Stimulated activated CD4-positive, alpha-beta T cell treated with anti-CD3 and anti-CD28 coated beads, TNF-alpha, amount 100 ng/mL, for 1 hour (primary cell): ENCODE measurements at places on chromosomes 1 and 21.

- no peak for DNase-seq
Measured at GRCh38 chr21:45011426-45011825, 63.0 kb upstream of the ADARB1 start.

GRCh38 chr1:108703939-108704338 is 8.8 kb upstream of the FNDC7 start:
- no peak for DNase-seq

DNA sequence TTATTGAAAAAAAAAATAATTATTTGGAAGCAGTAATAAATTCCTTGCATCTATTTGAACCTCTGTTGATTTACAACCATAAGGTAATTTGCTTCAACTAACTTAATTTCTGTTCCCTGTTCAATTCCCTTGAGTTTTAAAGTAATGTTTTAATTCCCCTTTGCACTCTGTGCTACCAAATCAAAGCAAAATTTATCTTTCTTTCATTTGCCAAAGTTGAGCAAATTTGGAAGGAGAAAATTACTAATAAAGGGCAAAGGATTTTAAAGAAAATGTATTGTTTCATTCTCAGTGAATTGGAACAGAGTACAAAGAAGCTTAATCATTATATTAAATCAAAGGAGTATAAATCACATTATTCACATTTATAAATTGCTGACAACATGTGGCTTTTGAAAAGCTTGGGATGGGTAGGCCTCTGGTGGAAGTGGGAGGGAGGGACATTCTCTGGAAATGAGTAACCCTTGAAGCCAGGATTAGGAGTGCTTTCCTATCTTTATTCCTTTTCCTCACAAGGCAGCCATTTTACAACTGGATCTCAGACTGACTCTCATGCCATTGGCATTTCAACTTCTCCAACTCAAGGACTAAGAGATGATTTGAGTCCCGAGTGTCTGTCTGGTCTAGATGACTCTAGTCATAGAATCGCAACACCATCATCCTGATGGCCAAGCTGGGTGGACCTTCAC is 331.6 kb upstream of the DUSP10 start:
- DNase-seq = no peak

GRCh38 chr1:164824542-164824941 is 265.6 kb downstream of the PBX1 start:
- DNase-seq = no peak

DNA sequence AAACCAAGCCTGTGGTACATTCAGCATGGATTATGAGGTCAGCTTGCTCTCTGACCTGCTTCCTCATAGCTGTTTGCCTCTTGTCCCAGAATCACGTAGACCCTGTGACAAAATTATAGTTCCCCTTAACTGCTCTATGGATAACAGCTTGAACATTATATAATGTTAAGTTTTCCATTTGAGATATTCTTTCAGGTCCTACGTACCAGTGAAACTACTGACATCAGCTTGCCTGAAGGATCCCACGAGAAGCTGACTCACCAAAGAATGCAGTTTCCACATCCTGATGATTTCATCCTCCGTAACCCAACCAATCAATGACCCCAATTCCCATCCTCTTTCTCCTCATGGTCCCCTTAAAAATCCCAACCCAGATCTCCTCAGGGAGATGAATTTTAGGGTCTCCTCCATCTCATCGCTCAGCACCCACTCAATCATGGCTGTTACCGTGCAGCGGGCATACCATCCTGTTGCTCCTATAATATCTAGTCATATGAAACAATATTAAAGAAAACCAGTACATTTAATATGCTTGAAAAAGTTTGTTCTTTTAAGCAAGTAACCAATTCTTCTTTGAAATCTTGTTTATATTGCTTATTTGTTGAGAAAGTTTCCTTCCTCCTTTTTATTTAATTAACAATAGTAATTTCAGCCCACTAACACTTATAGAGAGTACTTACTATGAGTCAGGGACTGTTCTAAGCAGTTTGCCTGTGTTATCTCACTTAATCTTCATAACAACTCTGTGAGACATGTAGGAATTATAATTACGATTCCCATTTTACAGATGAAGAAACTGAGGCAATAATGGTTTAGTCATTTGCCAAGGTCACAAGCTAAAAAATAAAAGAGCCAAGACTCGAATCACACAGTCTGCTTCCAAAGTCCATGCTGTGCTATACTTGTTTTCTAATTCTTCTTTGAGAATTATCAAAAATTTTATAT is 27.4 kb downstream of the CHML start:
- no peak for DNase-seq

DNA sequence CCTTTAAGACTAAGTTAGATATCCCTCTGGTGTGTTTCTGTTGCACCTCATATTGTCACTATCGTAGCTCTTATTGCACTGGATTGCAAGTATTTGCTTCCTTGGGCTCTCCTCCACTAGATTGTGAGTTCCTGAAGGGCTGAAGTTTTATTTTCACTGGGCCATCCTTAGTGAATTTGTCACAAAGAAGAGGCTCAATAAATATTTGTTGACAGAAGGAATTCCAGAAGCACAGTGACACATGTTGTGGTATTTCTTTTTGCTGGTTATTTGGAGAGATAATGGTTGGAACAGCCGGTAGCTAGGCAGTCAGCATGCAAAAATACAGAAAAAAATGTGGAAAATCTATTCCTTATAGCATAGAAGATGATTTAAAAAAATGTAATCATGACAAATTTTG is 129.9 kb upstream of the ZRANB2 start:
- no peak for DNase-seq
